ENCODE measurements at places on chromosomes 1 and 21.
A peak's percentile ranks its signal among the peaks of the same experiment; 100 is the strongest.

GRCh38 chr1:159591981-159592380 lies 4.4 kb downstream of the APCS start:
- no peak for DNase-seq

DNA sequence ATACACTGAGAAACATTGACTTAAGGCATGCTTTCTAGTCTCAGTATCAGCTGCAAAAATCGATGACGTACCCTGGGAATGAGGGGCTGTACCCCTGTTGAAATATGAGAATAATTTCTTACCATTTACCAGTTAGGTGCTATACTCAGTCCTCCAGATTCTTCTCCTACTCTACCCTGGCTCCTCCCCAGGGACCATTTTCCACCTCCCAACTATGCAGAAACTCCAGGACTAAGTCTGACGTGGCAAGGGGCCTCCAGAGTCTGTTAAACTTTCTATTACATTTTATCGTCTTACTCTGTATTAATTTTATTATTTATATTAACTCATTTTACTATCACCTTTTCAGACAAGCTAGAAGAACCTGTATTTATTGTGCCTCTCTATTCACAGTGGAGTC lies 124.3 kb downstream of the CYYR1 start:
- no peak for DNase-seq

DNA sequence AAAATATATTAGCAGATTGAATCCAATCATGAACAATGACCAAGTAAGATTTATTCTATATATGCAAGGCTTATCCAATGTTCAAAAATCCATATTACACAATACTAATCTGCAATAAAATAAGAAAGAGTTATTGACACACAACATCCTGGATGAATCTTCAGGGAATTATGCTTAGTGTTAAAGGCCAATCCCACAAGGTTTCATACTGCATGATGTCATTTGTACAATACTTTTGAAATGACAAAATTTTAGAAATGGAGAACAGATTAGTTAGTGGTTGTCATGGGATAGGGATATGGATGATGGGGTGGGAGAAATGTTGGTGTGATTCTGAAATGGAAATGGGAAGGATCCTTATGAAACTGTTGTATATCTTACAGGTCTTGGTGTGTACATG lies 425.7 kb downstream of the SIPA1L2 start:
- no peak for DNase-seq

DNA sequence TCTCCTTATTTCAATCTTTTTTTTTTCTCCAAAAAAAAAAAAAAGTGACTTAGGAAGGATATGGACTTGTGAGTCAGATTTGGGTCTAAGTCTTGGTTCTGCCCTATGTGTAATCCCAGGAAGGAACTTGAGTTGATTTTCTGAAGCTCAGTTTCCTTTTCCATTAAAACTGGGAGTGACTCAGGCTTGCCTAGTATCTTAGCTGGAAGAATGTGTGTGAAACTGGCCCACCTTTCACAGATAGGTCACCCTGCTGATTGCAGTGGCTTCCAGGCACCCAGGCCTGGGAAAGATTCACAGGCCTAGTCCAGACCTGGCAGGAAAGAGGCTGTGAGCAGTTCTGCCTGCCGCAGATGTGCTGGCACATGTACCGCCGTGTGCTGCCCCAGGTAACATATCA lies 218.3 kb upstream of the HOOK1 start:
- no peak for DNase-seq

GRCh38 chr1:109864047-109864822 lies 46.4 kb upstream of the CSF1 start:
- no peak for DNase-seq

GRCh38 chr1:203914292-203914691 lies 52.9 kb downstream of the SNRPE start:
- no peak for DNase-seq

DNA sequence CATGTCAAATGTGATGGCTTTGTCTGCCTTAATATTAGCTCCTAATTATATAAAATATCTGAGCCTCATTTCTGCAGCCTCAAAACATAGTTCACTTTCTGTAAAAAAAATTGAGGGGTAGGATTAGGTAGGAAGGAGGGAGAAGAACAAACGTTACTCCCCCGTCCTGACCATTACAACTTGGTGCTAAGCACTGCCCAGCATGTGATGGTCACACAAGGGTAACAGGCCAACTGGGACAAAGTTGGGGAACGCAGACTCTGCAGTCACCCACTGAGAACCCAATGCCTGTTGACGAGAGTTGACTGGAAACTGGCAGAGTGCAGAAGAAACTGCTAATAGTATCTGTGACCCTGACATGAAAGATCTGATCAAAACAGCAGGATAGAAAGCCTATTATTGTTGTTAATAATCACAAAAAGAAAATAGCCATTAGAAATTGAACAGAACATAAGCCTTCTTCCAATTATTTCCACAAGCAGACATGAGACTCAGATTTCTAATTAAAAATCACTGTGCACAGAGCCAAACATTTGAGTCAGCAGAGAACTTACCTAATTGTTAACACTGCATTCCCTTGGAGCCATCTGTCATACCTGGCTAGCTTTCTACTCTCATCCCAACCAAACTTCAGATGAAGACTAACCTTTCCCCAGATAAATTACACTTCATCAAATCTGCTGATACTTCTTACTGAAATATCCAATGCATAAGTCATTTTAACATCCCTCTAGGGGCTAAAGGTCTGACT lies 5.5 kb downstream of the SORT1 start:
- no peak for DNase-seq

GRCh38 chr1:93384656-93385055 lies 38.9 kb downstream of the DR1 start:
- no peak for DNase-seq

- DNase-seq, result no peak
These were observed 6.1 kb downstream of the STX12 start for GRCh38 chr1:27779122-27779521.

GRCh38 chr21:33199100-33199464 lies 30.7 kb upstream of the IFNAR2 start:
- no peak for DNase-seq

GRCh38 chr1:108106775-108107174 lies 93.4 kb downstream of the SLC25A24 start:
- peak; percentile 41 for DNase-seq

GRCh38 chr21:22250355-22250754 lies 1252.1 kb downstream of the NCAM2 start:
- no peak for DNase-seq

DNA sequence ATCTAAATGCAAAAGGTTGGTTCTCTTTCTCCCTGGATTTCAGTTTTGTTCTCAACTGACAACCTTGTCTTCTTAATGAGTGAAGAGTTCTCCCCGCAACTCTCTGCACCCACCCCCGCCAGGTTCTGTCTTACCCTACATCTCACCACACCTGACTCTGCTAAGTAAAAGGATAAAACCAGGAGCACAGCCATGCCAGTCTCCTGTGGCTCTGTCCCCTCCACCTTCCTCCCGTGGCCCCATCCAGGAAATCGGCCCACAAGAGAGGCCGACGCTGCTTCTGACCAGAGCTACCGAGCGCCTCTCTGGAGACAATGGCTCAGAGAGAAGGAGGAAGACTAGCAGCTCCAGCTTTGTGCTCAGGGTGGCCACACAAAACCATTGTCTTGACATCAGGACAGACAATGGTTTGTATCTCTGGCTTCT lies 72.2 kb downstream of the PLEKHA6 start:
- DNase-seq, result no peak

- no peak for DNase-seq
These were observed 50.2 kb upstream of the ATP1A1 start for GRCh38 chr1:116322752-116323405.
